Right cardiac atrium (tissue), 5 donors: ENCODE measurements at places on chromosomes 2 and 18. TPM values are rescaled to one million over a fixed set of nuclear protein-coding genes. Genes with fewer than 3 reads are reported as not detected.

The C2orf15 gene
- total RNA-seq = not detected

The LYPD6B gene
- total RNA-seq = not detected

The ATP6V1C2 gene
- total RNA-seq = not detected

The POTEI gene
- total RNA-seq = 0.79 TPM

The SLC9A4 gene
- not detected for total RNA-seq

The RMDN2 gene
- total RNA-seq = 8.3 TPM

- no peak for DNase-seq
These were observed 5.0 kb upstream of the ZSWIM2 start for GRCh38 chr2:186853951-186854350.

GRCh38 chr2:153939124-153939796, 67.5 kb downstream of the GALNT13 start:
- no peak for DNase-seq

GRCh38 chr18:36012891-36013290, 40.4 kb downstream of the RMP24 start:
- DNase-seq = no peak

DNA sequence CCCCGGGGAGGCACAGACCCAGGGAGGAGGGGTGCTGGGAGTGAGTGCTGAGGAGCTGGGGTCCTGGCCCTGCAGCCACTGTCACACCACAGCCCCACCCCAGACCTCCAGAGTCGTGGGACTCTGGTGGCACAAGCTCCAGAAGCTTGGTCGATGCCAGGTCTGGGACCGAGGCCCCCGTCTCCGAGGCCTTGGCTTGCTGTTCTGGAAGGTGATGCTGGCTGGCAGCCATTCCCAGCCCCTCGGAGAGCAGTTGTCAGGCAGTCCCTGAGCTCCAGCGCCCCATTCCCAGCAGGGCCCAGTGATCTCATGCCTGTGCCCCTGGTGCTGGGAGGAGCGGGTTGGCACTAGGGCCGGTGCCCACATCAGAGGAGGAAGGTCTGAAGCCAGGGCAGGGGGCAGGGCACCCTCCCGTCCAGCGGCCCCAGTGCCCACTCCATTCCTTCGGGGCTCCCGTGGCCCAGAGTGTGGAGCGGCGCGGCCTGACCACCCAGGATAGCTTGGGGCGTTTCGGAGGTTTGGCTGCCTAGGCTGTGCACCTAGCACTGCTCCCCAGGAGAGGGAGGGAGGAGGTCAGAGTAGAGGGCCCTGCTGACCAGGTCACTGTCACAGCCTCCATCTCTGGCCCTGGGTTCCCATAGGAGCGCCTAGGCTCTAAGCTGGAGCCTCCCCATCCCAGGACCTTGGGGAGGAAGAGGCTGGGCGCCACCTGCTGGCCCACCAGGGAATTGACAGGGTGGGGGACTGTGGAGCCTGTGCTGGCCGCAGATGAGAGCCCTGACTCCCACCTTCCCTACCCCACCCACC, 16.8 kb upstream of the ALPI start:
- peak; percentile 60 for DNase-seq

DNA sequence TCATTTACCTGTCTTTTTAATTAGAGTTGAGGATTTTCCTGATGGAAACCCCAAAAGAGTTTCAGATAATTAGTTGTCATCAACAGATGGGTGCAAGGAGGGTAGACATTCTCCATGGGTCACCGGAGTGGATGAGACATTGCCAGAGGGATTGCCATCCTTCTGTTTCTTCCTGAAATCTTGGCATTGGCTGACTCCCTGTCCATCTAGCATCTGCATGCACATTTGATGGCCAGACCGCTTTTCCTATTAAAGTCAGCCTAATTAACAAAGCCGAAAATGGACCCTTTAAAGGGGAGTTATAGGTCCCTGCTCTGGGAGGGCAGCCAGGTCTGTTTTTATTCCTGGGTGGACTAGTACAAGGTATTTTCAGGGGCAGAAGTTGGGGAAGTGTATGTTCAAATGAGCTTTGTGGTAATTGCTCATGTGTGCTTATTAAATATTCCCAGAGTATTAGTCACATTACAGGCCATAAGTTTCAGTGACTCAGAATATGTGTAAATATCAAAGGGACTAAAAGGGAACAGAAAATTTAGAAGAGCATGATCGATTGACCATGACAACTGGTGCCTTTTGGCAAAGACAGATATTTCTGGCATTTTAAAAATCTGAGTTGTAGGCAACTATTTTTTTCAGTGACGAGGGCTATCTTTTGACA, 209.8 kb downstream of the PHLPP1 start:
- DNase-seq = no peak

- no peak for DNase-seq
These were observed 3.2 kb downstream of the ANKRD44 start for GRCh38 chr2:197307236-197307932.

DNA sequence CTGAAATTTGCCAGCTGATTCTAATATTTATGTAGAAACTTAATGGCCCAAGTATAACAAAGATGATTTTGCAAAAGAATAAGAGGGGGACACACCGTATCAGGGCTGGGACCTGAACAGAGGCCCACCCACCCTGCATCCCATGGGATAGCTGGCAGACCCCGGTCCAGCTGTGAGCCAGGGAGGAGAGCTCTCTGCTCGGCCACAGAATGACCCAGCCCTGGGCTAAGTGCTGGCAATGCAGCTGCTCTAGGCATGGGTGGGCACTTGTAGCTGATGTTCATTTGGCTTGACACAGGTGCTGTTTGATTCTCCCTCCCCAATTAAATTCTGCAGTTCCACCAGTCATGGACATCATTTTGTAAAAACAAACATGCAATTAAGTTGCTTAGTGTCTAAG, 522.8 kb upstream of the RAB6C start:
- no peak for DNase-seq

GRCh38 chr18:49519101-49519971, 32.3 kb upstream of the C18orf32 start:
- no peak for DNase-seq

DNA sequence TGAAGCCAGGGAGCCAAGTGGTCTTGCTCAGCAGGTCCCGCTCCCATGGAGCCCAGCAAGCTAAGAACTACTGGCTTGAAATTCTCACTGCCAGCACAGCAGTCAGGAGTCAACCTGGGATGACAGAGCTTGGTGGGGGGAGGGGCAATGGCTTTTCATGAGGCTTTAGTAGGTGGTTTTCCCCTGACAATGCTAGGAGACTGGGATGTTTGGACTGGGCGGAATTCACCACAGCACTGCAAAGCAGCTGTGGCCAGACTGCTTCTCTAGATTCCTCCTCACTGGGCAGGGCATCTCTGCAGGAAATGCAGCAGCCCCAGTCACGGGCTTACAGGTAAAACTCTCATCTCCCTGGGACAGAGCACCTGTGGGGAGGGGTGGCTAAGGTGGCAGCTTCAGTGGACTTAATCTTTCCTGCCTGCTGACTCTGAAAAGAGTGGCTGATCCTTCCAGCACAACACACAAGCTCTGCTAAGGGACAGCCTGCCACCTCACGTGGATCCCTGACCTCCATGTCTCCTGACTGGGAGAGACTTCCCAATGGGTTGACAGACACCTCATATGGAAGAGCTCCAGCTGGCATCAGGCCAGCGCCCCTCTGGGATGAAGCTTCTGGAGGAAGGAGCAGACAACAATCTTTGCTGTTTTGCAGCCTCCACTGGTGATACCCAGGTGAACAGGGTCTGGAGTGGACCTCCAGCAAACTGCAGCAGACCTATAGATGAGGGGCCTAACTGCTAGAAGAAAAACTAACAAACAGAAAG, 349.7 kb upstream of the ST6GAL2 start:
- peak; percentile 45 for DNase-seq
